Uterus (tissue), 4 donors: ENCODE measurements at places on chromosomes 3 and 15.

GRCh38 chr3:120506828-120507774, 56.3 kb upstream of the FSTL1 start:
- DNase-seq = peak; percentile 60

DNA sequence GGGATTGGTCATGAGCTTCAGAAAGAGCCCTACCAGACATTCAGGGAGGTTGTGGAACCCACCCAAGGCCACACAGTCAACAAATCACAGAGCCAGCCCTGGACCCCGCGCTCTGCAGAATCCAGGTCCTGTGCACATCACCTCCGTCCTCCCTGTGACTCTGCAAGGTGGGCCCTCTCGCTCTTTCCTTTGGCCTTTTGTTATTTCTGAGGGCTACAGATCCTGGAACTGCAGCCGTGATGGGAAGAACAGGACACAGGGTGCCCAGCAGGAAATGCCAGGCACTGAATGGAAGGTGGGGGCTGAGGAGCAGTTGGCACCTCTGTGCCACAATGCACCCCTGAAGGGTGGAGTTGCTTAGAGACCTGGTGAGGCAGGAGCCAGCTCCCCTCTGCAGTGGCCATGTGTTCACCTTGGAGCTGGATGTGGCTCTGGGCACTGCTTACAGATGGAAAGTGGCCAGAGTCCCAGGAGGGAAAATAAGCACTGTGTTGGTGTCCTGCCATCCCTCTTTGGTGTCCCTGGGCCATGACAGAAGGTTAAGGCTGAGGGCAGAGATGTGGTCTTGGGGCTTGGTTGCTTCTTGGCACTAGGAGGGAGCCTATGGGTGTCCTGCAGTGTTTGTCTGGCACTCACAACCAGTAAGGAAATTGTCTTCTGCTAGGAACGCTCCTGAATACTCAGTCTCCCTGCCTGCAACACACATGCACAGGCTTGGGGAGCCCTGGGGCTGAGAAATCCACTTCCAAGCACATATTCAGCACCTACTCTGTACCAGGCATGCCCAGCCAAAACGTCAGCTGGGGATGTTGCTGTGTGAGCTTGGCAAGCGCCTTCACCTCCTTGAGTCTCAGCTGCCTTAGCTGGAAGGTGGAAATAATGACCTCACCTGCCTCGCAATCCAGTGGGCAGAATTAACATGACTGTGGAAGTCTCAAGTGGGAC, 98.0 kb upstream of the SLC6A6 start:
- no peak for DNase-seq

- no peak for DNase-seq
Observed at GRCh38 chr15:80996247-80996646, 4.5 kb upstream of the TLNRD1 start.

DNA sequence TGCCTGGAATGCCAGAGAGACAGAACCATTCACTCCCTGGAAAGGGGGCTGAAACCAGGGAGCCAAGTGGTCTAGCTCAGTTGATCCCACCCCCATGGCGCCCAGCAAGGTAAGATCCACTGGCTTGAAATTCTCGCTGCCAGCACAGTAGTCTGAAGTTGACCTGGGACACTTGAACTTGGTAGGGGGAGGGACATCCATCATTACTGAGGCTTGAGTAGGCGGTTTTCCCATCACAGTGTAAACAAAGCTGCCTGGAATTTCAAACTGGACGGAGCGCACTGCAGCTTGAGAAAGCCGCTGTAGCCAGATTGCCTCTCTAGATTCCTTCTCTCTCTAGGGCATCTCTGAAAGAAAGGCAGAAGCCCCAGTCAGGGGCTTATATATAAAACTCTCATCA, 310.7 kb upstream of the DPPA4 start:
- DNase-seq = no peak

GRCh38 chr3:188697127-188697526, 474.6 kb upstream of the TPRG1 start:
- DNase-seq = no peak

DNA sequence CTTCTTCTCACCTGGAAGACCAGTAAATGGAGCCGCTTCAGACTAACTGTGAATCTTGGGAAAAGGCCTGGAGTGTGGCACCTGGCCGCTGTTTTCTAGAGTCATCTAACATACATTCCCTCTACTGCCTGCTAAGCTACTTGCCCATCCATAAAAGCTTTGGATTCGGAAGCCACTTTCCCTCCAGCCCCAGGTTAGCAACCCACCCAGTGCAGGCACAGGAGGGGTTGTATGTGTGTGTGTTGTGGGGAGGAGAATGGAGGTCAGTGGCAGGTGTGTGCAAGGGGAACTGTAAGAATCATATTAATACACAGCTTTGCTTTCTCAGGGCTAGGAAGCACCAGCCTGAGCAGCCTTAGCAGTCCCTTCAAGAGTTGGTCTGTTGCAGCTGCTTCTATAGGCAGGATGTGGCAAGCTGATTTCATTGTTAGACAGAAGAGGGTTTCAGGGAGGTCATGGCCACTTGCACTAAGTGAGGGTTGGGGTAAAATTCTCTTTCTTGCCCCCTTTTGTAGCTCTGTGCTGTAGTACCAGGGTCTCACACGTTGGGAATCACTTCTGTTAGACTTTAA, 8.9 kb downstream of the NSUN3 start:
- no peak for DNase-seq

DNA sequence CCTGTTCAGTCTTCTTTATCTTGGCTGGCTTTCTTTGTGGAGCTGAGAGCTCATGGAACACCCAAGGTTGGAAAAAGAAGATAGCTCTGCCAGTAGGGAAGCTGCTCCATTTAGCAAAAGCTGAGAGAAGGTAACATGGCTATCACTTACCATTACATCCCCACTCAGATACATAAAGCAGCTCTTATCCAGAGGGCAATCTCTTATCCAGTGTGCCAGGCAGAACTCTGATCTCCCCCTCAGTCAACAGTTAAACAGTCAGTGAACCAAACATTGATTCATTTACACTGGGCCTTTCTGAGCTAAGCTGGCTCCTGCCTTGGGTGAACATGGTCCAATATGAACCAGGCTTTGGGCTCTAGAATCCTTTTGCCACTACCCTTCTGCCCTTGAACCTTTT, 624.2 kb downstream of the NTRK3 start:
- no peak for DNase-seq

GRCh38 chr3:78665776-78666469, 1101.9 kb downstream of the ROBO1 start:
- no peak for DNase-seq

GRCh38 chr15:38879909-38880471, 315.4 kb upstream of the RASGRP1 start:
- no peak for DNase-seq

DNA sequence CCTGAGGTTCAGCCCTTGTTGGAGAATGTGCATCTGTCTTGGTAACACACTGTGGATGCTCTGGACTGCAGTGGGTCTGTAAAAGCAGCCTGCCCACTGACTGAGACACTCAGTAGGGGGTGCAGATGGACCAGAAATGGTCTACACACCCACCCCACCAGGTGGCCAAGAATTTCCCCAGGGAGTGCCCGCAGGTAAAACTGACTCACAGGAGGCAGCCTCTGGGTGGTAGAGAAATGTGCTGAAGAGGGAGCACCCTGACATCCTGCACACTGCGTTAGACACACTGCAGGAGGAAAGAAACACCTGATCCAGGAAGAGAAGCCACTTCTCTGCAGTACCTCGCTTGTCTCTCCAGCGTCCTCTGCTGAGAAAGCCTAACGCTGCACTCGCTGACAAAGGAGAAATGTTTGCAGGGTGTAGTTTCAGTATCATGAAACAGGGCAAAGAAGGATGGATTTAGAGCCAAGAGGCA, 109.5 kb upstream of the ABHD17C start:
- DNase-seq = no peak

DNA sequence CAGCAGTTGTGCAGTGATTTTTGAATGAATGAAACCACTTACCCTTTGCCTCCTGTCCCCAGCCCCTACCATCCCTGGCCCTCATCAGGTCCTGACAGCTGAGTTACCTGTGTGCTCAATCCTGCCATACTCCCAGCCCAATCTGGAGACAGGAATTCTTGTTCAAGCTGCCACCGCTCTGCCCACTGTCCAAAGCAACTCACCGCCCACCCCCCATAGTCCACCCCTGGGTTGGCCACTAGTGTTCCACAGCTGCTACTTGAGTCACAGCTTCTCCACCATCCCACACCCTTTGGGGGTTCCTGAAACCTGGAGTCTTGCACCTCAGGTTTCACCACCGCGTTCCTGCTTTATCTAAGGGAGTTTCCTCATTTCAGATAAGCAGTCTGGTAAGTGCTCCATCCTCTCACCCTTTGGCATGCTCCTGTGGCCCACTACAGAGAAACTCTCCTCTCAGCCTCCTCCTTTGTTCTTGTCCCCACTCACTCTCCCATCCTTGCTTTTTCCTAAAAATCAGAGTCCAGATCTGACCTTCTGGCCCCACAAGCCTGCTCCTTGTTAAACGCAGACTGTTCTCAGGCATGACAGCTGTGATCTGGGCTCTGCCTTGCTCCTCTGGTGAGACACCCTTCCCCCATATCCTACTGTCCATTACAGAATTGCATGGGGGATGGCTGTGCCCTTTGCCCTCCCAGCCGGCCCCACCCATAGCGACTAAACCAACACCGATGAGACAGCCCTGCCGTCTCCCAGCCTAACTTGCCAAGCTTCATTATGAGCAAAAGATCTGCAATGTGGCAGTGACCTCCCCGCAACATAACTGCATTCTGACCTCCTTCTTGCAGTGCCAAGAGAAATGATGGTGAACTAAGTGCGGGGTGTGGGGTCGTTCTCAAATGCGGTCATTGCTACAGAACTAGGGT, 50.0 kb downstream of the CYP19A1 start:
- DNase-seq = no peak

DNA sequence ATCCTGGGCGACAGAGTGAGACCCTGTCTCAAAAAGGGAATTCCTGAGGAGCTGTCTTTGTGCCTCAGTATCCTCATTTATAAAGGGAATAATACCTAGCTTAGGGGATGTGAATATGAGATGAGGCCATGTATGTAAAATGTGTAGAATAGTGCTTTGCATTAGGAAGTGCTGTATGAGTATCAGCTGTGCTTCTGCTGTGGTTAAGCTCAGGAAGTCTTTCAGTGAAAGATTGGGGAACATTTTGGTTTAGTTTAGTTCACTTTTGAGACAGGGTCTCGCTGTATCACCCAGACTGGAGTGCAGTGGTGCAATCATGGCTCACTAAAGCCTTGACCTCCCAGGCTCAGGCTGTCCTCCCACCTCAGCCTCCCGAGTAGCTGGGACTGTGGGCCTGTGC, 10.6 kb downstream of the THUMPD3 start:
- DNase-seq = no peak

GRCh38 chr3:151345859-151346258, 16.5 kb upstream of the P2RY13 start:
- DNase-seq = peak; percentile 37

GRCh38 chr15:101153801-101154656, 97.8 kb downstream of the CHSY1 start:
- DNase-seq = no peak

DNA sequence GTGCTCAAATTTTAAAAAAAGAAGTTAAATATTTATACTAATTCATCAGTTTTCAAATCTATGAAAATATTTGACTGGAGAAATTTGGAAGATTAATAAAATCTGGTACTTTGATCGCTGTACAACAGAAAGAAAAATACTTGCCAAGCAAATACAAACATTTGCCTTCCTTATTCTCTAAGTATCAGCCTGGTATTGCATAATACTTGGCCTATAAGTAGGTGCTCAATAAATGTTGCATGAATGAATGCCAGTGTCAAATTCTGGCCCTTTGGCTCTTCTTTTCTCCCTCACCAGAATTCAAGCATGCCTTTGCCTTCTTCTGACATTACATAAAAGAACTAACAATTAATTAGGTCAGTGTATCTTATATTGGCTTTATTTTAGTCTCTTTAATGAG, 601.7 kb upstream of the GBE1 start:
- no peak for DNase-seq

GRCh38 chr15:40121911-40122638, 13.4 kb upstream of the BMF start:
- DNase-seq = no peak

- no peak for DNase-seq
Observed at GRCh38 chr3:138479438-138479863, 45.0 kb downstream of the ESYT3 start.

DNA sequence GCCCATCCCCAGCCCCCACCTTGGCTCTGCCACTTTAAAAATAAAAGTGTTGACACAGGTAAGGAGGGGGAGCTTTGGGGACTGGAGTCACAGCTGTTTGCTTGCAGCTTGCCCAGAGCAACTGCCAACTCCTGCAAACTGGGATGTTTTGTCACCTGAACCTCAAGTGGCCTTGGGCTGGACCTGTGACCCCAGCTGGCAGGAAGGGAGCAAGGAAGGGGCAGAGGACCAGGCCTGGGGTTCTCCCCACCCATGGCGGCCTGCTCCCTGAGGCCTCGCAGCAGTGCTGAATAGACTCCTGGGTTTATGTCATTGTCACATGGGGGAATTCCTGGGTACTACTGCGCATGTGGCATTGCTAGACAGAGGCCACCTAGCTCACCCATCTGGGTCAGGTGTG, 246.9 kb upstream of the TLE3 start:
- DNase-seq = no peak

DNA sequence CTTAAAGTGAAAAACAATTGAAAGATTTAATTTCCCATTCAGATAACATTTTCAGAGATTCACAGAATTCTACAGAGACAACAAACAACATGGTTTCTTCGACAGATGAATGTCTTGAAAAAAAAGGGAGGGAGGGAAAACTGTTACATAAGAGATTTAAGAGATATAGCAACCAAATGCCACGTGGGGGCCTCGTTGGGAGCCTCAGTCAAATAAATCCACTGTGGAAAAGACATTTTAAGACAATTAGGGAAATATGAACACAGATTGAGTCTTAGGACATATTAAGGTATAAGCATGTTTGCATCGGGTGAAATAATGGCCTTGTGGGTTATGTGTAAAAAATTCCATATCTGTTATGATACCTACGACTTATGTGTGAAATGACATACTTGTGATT, 5.0 kb upstream of the PRRT3 start:
- DNase-seq = no peak

GRCh38 chr3:47430606-47431005, 45.1 kb downstream of the SCAP start:
- DNase-seq = no peak

DNA sequence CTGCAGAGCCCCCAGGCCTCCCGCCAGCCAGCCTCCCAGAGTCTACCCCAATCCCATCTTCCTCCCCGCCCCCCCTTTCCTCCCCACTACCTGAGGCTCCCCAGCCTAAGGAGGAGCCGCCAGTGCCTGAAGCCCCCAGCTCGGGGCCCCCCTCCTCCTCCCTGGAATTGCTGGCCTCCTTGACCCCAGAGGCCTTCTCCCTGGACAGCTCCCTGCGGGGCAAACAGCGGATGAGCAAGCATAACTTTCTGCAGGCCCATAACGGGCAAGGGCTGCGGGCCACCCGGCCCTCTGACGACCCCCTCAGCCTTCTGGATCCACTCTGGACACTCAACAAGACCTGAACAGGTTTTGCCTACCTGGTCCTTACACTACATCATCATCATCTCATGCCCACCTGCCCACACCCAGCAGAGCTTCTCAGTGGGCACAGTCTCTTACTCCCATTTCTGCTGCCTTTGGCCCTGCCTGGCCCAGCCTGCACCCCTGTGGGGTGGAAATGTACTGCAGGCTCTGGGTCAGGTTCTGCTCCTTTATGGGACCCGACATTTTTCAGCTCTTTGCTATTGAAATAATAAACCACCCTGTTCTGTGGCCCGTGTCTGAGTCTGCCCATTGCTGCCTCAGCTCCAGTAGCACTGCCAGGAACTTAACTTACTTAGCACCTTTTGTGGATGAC, 32.2 kb downstream of the PTPN23 start:
- DNase-seq = no peak

GRCh38 chr15:42083605-42083908, 10.8 kb downstream of the PLA2G4D start:
- DNase-seq = no peak

GRCh38 chr3:187212705-187213104, 15.4 kb downstream of the RTP1 start:
- peak; percentile 30 for DNase-seq
